ENCODE measurements at places on chromosomes 12 and 14.

- no peak for DNase-seq
Observed at GRCh38 chr14:61923348-61923747, 161.1 kb downstream of the SNAPC1 start.

GRCh38 chr14:33938131-33938949 lies 12.5 kb downstream of the EGLN3 start:
- DNase-seq = peak; percentile 73

DNA sequence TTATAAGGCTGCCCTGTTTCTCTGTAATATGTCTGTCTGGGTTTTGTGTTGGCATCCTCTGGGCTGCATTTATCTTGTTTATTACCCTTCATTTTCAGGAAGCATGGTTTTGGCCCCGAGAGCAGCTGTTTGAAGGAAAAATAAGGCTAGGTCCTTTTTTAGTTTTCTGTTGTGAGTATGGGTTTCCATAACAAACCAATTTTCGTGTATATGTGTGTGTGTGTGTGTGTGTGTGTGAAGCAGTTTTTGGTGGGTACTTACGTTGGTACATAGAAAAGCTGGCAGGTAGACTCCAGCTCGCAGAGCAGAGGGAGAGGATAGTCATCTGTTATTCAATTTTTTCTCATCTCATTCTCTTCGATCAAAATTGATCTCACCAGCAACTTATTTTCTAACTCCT lies 52.5 kb downstream of the MAPKAPK5 start:
- DNase-seq = no peak

GRCh38 chr12:49748306-49748705 lies 6.9 kb downstream of the TMBIM6 start:
- no peak for DNase-seq

DNA sequence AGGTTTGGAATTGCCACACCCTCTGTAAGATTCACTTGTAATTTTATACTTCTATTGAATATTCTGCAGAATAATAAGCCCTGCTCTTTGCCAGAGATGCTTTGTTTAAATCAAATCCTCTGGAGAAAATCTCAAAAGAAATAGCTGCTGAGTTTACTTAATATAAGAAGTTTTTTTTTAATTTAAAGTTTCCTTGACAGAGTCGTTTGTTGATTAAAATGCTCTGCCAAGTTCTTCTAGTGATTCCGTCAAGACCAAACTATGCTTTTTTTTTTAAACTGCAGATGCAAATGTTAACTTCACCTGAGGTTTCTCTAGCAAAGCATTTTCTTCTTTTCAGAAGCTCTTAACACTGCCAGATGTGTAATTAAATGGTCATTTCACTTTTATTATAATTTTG lies 13.4 kb upstream of the NAV3 start:
- no peak for DNase-seq

- no peak for DNase-seq
Observed at GRCh38 chr12:102427543-102427941, 52.8 kb downstream of the IGF1 start.

DNA sequence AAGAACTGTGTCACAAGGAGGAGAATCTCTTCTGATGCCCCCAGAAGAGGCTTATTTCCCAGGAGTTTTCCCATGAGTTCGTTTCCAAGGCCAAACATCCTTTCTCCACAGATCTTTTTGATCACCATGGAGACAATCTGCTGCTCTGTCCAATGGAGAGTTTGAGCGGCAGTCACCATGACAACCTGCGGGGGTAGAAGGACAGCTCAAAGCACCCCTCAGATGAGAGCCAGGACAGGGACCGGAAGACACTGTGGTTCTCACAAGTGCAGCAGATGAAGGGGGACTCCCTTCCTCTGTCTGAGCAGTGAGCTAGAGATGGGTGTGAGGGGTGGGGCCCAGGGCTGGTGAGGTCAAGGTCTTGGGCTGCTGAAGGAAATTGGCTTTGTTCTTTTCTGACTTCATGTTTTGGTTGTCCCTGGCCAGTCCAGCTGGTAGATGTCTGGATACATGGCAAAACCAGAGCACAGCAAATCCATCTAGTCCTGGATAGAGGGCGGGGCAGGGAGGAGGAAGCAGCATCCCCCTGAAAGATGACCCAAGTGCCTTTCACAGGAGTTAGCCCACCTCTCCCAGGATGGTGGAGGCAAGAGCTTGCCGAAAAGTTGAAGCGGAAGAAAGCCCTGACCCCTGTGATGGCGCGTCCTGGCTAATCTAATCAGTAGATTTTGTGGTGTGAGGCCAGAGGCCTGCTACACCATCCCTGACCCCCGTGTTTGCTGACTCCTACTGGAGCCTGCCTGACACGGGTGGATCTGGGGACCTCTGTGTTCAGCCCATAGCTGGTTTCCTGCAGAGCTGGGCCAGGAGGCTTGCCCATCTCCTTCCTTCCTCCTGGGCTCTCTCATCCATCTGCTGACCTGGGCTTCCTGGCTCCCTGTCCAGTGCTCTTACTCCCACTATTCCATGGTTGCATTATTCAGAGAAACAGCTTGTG lies 24.4 kb downstream of the DHRS2 start:
- no peak for DNase-seq

- no peak for DNase-seq
Observed at GRCh38 chr14:106551265-106551664, 1024.9 kb downstream of the TMEM121 start.

DNA sequence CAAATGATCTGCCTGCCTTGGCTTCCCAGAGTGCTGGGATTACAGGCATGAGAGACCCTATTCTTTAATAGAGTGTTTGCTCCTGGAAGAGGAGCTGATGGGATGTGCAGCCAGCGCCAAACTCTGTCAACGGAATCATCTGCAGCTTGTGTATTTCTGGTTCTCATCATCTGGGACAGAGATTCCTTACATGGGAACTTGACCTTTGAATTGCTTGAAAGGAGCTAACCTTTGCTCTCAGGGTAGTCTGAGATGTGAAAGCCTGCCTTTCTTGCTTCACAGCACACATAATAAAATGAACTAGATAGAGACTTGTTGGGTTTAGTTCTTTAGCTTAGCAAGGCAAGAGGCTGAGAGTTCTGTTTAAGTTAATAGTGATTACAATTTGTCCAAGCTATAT lies 120.0 kb downstream of the OTOGL start:
- no peak for DNase-seq

DNA sequence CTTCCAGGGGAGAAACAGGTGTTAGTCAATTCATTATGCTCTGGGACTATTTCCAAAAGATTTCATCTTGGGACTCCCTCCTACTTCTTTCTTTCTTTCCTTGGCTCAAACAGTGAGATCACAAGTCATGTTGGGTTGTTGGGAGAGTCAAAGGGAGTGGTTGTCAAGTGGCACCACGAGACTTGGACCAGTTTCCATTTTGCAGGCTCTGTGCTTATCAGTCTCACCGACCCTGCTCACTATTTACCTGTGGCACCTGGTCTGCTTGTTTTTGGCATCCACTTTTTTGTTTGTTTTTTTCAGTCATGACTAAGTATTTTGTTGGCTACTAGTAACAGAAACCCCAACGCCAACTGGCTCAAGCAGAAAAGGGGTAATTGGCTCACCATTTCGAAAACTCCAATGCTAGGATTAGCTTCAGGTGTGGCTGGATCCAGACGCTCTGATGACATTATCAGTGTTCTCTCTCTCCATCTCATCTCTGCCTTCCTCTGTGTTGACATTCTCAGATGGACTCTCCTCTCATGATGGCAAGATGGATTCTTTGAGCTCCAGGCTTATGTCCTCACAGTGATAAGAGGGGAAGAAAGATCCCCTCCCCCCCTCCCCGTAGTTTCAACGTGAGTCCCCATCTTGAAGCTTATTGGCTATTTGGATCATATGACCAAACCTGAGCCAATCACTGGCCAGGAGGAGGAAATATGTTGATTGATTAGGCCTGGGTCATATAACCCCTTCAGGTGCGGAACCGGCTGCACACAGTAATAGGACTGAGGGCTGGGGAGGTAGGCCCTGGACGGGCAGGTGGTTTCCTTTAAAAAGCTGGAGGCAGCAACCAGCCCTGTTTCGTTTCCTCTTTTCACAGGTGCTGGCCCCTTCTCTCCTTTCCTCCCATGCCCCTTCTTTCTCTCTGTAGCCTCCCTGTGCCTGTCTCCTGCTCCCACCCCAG lies 84.2 kb downstream of the AACS start:
- DNase-seq = no peak

DNA sequence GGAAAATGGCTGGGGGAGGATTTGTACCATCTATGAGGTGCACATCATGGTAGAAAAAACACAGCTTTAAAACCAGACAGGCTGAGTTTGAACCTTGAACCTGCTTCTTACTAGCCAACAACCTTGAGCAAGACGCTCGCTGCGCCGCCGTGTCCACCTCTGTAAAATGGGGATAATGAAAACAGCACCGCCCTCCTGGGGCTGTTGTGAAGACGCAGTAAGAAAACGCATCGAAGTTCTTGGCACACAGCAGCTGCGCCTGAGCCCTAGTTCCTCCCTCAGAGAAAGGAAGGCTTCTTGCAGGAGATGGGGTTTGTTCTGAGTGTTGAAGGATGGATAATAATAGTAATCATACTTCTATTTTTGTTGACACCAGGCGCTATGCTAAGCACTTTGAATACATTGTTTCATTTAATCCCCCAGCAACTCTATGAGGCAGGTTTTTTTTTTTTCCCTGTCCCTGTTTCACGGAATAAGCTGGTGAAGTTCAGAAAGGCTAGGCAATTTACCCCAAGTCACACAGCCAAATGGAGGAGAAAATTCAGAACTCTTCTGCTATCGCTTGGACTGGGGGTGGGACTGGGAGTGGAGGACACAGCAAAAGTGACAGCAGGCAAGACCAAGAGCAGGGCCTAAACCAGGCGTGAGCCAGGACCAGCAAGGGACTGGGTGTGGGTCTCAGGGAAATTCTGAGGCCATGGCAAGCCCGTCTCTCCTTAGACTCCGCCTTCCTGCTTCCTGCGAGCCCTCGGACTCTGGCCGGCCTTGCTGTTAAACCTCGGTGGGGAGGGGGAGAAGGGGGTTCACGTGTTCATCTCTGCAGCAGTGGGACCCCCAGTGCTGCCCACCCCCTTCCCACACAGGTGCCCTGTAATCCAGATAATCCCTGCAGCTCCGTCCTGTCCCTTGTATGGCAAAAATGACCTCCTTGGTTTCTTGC lies 97.5 kb downstream of the LRRC74A start:
- DNase-seq = no peak

DNA sequence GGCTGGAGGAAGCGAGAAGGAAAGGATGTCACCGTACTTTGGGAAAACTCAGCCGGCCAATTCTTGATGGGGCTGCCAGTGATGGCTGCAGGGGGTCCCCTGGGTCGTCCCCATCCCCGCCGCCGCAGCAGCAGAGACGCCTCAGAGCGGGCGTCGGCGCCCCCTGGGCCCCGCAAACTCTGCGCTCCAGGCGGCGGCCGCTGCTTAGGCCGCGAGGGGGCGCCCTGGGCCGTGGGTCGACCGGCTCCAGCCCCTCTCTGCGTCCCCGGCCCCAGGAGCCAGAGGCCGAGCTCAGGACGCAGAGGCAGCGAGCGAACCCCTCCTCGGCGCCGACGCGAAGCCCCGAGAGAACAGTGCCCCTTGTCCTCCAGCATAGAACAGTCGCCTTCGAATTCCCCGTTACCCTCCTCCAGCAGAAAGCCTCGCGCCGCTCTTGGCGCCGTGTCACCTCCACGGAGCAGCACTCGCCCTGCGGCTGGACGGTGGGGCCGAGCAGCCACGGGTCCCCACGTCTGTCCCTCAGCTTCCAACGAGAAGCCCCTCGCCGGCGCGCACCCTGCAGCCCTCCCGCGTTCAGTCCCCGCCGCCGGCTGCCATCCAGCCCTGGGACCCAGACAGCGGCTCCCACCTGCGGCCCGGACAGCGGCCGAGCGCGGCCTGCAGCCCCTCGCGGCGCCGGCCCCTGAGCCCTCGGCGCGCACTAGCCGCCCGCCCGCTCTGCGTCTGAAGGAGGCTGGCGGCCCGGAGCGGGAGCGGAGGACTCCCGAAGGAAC lies 106.6 kb downstream of the PRICKLE1 start:
- no peak for DNase-seq

DNA sequence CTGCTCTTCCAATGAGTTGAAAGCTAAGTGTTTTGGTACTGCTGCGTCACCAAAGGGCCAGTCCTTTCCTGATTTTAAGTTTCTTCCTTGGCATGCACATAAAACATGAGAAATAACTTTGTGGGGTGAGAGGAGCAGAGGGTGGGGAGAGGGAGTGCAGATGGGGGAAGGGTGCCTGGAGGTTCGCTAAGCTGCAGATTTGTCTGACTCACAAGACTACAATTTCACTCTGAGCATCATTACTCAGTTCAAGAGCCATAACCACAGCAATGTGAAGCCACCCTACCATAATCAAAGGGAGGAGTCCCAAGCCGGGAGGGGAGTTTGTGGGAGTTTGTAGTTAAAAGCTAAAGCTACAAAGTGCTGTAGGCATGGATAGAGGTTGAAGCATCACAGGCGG lies 136.1 kb downstream of the ANO2 start:
- DNase-seq = no peak

DNA sequence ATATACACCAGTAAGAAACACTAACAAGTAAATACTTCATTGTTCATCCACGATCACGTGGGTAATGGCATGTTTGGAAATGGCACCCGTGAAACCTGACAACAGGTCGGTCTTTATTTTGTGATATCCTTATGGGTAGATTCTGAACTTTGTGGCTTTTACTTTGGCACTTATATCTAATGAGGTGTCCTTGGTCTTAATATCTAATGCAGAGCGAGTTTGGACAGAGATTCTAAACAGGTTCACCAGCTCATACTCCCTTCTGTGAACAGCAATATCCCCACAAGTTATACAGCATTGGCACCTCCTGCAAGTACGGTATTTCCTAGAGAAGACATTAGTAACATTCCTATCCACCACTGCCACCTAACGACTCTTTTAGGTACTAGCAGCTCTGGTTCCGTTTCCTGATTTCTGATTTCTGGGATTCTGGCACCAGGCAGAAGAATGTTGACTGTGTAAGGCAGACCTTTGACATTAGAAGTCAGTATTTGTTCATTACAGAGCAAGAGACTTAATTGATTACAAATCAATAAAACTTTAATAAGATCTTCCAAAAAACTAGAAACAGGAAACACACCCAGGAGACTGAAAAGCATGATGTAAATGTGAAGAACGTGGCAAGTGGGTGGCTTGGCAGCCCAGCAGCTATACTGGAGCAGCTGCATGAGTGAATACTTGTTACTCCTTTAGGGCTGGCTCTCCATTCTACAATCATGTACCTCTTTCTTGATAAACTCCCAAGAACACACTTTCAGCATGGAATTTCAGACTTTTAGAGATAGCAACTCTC lies 2.5 kb downstream of the ANG start:
- DNase-seq = no peak

- DNase-seq = no peak
Observed at GRCh38 chr14:51041108-51041531, 53.8 kb downstream of the TRIM9 start.

- DNase-seq = no peak
Observed at GRCh38 chr14:60790850-60791249, 56.3 kb downstream of the MNAT1 start.

DNA sequence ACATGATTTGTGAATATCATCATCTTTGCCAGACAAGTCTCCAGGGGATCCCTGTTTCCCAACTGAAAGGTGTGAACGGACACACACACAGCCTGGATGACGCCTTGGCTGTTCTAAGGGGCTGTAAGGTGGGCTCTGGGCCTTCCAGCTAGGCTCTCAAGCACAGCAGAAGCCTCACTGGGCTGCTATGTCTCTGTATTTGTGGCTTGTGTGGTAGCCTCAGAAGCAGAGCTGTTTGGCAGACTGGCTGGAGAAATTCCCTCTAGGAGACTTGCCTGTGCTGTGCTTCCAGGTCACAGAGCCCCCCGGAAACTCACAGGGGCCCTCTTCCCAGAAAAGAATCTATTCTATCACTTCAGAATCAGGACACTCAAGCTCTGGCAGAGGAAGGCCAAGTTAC lies 21.4 kb downstream of the OTUB2 start:
- DNase-seq = peak; percentile 25

GRCh38 chr12:100789146-100789545 lies 5.4 kb upstream of the ANO4 start:
- no peak for DNase-seq

Measured in breast epithelium (tissue), 4 donors.